ENCODE measurements at places on chromosomes 1 and 21.
A peak's percentile ranks its signal among the peaks of the same experiment; 100 is the strongest.

DNA sequence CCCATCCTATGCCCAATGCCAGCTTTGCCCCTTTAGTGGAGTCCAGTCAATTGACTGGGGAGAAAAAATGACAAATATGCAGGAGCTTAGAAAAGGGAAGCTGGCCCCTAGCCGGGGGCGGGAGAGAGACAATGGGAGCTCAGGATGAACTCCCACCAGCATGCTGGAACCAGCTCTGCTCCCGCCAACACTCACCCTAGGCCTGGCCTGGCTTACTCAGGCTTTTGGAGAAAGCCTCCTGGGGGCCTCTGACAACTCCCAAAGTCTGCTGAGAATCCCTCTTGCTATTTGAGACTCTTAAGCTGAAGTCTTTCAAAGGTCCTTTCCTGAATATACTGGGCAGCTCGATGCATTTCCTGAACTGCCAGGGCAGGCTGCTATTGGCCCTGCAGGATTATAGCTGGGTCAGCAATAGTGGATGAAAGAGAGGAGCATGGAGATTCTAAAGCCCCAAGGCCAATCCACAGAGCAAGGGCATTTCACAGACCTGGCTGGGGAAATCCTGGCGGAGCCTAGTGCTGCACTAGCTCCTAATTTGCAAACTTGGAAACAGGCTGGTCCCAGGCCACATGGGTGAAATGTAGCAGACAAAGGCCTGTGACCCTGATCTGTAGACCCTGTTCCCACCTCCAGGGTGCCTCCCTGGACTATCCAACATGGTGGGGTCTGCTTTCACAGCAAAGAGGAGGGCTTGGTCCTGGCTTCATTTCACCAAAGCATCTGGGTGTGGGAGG lies 35.7 kb upstream of the CLSTN1 start:
- DNase-seq, result no peak

DNA sequence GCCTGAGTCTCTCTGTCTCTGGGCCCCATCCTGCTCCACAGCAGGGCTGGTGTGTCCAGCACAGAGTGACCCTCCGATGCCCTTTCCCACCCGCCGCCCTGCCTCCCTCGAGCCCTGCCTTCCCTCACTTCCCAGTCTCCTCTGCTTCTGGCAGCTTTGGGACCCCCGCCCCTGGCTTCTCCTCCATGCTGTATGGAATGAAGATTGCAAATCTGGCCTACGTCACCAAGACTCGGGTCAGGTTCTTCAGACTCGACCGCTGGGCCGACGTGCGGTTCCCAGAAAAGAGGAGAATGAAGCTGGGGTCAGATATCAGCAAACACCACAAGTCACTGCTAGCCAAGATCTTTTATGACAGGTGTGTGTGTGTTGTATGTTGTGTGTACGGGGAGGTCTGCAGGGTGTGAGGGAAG lies 14.3 kb downstream of the MOV10 start:
- DNase-seq, result no peak

- DNase-seq, result no peak
Measured at GRCh38 chr1:208230668-208231529, 13.3 kb downstream of the PLXNA2 start.

GRCh38 chr21:33967086-33967571 lies 51.5 kb upstream of the ATP5PO start:
- no peak for DNase-seq

GRCh38 chr1:73205294-73205973 lies 923.1 kb upstream of the NEGR1 start:
- no peak for DNase-seq

GRCh38 chr1:211909395-211909794 lies 78.8 kb upstream of the LPGAT1 start:
- DNase-seq, result no peak

DNA sequence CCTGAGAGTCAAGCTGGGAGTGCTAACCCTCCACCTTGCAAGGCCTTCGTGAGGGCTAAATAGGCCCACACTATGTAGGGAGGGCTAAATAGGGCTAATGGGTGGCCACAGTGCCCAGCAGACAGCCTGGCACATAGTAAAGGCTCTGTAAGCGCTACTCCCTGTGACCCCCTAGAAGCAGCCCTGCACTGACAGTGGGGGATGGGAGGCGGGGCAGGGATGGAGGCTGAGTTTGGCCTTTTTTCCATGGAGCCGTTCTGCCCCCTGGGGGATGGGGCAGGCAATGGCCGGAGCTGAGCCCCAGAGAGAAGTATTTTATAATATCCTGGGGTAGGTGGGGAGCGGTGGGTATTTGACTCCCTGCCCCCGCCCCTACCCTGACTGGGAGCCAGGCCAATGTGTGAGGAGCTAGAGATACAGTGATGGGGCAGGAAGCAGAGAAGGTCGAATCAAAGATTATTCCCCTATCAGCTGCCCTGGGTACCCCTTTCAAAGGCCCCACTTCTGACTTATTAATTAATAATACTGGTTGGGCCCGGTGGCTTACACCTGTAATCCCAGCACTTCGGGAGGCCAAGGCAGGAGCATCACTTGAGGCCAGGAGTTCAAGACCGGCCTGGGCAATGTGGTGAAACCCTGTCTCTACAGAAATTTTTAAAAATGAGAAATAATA lies 42.3 kb downstream of the LACTBL1 start:
- DNase-seq, result peak; percentile 46

Measured in fibroblast of skin of right biceps (primary cell).